Activated CD8-positive, alpha-beta memory T cell treated with anti-CD3 and anti-CD28 coated beads for 4 hours (primary cell): ENCODE measurements at places on chromosomes 3 and 15.

DNA sequence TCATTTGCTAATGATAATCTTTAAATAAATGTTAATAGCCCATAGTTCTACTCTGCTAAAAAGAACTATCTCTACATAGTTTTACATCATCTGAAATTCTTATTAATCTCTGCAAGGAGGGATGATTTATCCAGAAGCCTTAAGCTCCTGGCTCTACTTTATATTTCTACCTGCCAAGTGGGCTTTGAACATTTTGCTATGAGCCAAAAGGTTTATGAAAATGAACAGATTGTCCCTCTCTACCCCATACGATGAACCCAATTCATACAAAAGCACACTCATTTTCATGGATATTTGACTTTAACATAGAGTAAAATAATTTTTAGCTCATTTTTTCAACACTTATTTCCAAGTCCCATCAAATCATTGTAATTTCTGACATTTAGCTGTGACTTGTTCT is 611.0 kb downstream of the NSUN3 start:
- no peak for DNase-seq

DNA sequence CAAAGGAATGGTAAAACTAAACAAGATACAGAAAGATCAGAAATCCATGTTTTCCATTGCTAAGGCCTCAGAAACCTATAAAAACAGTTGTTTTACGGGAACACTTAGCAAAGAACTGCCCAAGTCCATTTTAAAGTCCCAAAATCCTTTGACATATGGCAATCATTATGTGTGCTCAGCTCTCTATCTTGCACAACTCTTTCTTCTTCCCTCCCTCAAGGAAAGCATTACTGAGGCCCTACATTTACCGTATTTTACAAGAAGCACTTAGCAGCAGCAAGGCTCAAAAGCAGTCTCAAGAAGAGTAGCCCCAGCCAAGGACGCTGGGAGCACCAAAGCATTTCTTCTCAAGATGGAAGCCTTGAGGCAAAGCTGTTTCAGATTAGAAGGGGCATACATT is 169.6 kb upstream of the LRTM1 start:
- no peak for DNase-seq

DNA sequence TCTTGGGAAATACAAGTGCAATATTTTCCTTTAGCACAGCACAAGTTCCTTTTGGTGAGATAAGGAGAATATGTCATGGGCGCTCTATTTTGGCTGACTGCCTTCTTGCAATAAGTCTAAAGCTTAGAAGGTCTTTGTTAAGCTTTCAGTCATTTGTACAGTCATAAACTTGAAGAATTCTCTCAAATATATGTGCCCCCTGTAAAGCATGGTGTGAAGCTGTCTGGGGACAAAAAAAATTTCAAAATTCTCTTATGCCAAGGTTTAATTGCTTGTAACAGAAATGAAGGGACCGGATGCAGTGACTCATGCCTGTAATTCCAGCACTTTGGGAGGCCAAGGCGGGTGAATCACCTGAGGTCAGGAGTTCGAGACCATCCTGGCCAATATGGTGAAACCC is 21.7 kb upstream of the ARID3B start:
- no peak for DNase-seq

GRCh38 chr3:53628536-53629401 is 134.4 kb downstream of the CACNA1D start:
- DNase-seq, result no peak

GRCh38 chr15:79657722-79658121 is 225.6 kb downstream of the MINAR1 start:
- DNase-seq, result no peak

- DNase-seq, result no peak
Observed at GRCh38 chr3:171116824-171117395, 90.4 kb upstream of the SLC2A2 start.
